Stomach (tissue), 19 donors: ENCODE measurements at places on chromosomes 7 and 10. TPM values are rescaled to one million over a fixed set of nuclear protein-coding genes. Genes with fewer than 3 reads are reported as not detected.
A peak's percentile ranks its signal among the peaks of the same experiment; 100 is the strongest.

GRCh38 chr7:155590215-155591018 lies 44.1 kb upstream of the CNPY1 start:
- no peaks in the 10 kb centered on the region for H3K27me3 ChIP-seq
- H3K36me3 ChIP-seq, result no peaks in the 10 kb centered on the region
- peak; percentile 71 for DNase-seq
- H3K27ac ChIP-seq, result peak overlapping the region; percentile 67
- H3K4me3 ChIP-seq, result no peak overlapping the region
- H3K4me1 ChIP-seq, result peaks cover 5% of the 10 kb centered on the region

DNA sequence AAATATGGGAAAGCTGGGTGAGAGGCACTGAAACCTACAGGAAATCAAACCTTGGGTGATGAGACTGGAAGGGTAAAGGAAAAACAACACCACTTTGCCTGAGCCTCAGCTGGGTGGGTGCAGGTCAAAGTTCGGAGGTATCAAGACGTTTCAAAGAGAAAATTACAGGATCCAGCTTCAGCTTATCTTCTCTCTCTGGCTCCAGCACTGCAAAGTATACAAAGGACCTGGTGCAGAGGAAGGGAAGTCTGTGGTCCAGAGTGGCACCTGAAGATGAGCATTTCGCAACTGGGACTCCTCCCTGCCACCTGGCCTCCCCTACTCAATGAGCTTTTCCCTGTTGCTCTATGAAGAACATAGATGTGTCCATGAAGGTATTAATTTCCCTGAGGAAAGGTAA lies 6.4 kb upstream of the FXYD4 start:
- H3K36me3 ChIP-seq, result no peaks in the 10 kb centered on the region
- H3K27me3 ChIP-seq, result no peaks in the 10 kb centered on the region
- peaks cover 15% of the 10 kb centered on the region for H3K4me1 ChIP-seq
- no peak overlapping the region for H3K27ac ChIP-seq

DNA sequence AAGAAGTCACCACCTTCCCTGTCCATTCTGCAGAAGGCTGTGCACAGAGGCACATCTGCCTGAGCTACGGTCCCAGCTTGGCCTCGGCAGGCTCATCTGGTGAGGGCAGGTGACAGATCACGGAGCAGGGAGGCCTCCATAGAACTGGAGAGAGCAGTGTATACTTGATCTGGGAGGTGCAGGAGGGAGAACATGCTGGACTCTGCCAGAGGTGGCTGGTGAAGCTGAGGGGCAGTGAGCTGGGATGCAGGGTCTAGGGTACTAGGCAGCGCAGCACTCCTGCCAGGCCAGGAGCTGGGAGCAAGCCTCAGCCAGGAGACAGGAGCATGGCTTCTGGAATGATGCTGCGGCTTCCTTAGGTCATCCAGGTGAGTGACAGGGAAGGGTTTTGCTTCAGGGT lies 553.0 kb downstream of the TCERG1L start:
- no peak overlapping the region for H3K4me3 ChIP-seq
- no peak overlapping the region for H3K27ac ChIP-seq
- no peaks in the 10 kb centered on the region for H3K4me1 ChIP-seq
- H3K36me3 ChIP-seq, result no peaks in the 10 kb centered on the region

DNA sequence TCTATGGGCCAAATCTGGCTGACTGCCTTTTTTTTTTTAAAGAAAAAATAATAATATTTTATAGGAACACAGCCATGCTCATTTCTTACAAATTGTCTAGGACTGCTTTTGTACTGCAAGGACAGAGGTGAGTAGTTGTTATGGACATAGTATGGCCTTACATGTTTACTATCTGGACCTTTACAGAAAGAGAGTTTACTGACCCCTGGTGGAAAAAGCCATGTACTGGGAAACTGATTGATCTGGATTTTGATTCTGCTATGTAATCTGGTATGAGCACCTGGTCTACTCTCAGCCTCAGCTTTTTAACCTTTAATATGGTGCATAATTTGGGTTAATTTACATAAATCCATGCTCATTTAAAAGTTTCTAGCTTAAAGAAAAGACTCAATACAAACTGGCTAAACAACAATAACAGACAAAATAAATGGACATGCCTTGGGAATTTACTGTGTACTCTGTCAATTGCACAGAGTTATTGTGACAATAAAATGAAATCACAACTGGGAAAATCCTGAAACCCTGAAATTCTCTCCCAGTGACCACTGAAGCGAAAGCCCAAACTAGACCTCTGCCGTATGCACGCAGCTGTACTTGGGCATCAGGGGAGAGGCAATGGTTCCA lies 260.7 kb downstream of the BMPER start:
- no peak for DNase-seq
- peaks cover 6% of the 10 kb centered on the region for H3K4me1 ChIP-seq
- H3K4me3 ChIP-seq, result no peak overlapping the region
- no peak overlapping the region for H3K27ac ChIP-seq
- H3K27me3 ChIP-seq, result no peaks in the 10 kb centered on the region
- no peaks in the 10 kb centered on the region for H3K36me3 ChIP-seq

DNA sequence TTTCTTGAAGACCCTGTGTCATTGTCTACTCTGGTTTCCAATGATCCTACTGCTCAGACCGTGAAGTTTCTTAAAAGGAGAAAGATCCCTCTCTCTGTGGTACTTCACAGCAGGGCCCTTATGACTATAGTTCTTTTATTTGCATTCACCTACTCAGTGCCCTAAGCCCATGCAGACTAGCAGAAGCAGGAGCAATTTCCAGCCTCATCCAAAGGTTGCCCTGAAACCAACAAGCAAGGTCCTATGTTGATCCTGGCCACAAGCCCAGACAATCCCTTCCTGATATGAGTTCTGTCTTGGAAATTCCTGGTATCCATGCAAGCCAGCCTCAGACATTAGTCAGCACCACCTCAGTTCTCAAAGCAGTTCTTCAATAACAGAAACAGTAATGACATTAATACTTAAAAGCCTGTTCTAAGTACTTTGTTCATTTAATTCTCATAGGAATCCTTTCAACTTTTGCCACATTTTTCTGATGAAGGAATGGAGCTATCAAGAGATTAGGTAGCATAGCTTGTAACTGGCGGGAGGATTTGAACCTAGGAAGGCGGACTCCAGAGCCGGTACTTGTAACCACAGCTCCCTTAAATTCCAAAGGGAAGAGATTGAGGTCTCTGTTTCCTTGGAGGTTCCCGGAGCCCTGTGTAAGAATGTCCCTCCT lies 58.1 kb upstream of the ST8SIA6 start:
- H3K27me3 ChIP-seq, result no peaks in the 10 kb centered on the region
- no peaks in the 10 kb centered on the region for H3K4me1 ChIP-seq
- H3K36me3 ChIP-seq, result no peaks in the 10 kb centered on the region
- peak; percentile 41 for DNase-seq
- no peak overlapping the region for H3K4me3 ChIP-seq

DNA sequence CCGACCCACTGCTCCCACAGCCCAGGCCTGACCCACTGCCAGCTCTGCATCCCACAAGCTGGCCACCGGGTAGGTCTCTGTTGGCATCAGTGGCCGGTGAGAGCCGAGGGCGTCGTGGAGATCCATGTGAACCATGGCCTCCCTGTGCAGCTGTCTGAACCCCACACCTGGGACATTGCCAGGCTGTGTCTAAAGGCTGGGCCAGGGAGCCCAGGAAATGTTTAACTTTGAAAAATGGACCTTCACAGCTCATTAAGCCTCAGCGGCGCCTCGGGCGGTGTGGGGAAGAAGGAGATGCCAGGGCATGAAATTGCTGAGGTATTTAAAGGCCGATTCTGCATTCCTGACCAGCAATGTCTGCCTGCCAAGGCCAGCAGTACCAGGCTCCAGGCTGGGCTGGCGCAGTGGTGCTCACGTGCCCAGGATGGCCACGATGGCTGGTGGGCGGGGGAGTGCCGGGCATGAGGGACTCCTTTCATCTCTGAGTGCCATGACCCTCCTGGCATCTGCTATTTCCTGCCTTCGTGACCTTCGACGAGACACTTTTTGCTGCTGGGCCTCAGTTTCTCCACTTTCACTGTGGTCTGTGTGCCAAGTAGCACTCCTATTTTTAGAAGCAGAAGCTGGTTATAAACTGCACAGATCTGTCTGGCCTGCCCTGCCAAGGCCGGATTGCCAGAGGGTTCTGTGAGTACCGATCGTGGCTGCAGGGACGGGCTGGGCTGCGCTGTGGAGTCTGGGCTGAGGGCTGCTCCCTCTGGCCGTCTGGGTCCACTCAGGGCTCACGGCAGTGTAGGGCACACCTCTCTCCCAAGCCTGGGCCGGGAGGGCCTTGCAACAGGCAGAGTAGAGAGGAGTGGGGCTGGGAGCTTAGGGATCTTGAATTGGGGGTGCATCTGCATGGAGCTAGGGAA lies 21.8 kb downstream of the ELFN1 start:
- peak; percentile 23 for DNase-seq
- H3K4me3 ChIP-seq, result no peak overlapping the region
- no peaks in the 10 kb centered on the region for H3K36me3 ChIP-seq
- H3K27me3 ChIP-seq, result peaks cover 8% of the 10 kb centered on the region

- DNase-seq, result peak; percentile 54
- peaks cover 19% of the 10 kb centered on the region for H3K27me3 ChIP-seq
- H3K4me3 ChIP-seq, result no peak overlapping the region
- no peak overlapping the region for H3K27ac ChIP-seq
- no peaks in the 10 kb centered on the region for H3K4me1 ChIP-seq
These were observed 113.8 kb upstream of the PPP2R2D start for GRCh38 chr10:131786756-131787605.

DNA sequence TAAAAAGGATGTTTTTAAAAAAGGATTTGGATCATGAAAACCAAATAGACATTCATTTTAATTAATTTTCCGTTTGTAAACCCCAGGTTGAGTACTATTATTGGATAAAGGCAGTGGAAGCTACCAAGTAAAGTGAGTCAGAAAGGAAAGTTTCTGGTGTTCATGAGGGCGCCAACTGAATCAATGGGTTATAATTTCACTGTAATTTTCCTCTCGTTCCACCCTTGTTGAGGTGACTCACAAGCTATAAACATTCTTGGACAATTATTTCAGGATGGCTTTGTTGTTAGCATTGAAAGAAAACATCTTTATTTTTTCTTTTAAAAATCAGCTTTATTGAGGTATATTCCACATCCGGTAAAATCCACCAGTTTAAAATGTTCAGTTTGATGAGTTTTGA lies 5.1 kb upstream of the FAM133B start:
- H3K4me3 ChIP-seq, result no peak overlapping the region
- DNase-seq, result no peak
- peaks cover 7% of the 10 kb centered on the region for H3K4me1 ChIP-seq
- no peaks in the 10 kb centered on the region for H3K27me3 ChIP-seq
- no peaks in the 10 kb centered on the region for H3K36me3 ChIP-seq

GRCh38 chr10:73653701-73654100 lies 2.1 kb downstream of the SYNPO2L start:
- no peak for DNase-seq
- no peaks in the 10 kb centered on the region for H3K27me3 ChIP-seq
- H3K27ac ChIP-seq, result no peak overlapping the region
- no peaks in the 10 kb centered on the region for H3K36me3 ChIP-seq
- peaks cover 18% of the 10 kb centered on the region for H3K4me1 ChIP-seq

SORCS3 gene
- total RNA-seq, result not detected

EPO gene
- total RNA-seq, result not detected

LANCL2 gene
- total RNA-seq, result 13.2 TPM

GRCh38 chr7:23234569-23235296 lies 11.8 kb upstream of the GPNMB start:
- no peak overlapping the region for H3K27ac ChIP-seq
- no peaks in the 10 kb centered on the region for H3K27me3 ChIP-seq
- DNase-seq, result no peak
- H3K36me3 ChIP-seq, result no peaks in the 10 kb centered on the region

SLC13A1 gene
- total RNA-seq, result not detected

SUN3 gene
- total RNA-seq, result not detected

DNA sequence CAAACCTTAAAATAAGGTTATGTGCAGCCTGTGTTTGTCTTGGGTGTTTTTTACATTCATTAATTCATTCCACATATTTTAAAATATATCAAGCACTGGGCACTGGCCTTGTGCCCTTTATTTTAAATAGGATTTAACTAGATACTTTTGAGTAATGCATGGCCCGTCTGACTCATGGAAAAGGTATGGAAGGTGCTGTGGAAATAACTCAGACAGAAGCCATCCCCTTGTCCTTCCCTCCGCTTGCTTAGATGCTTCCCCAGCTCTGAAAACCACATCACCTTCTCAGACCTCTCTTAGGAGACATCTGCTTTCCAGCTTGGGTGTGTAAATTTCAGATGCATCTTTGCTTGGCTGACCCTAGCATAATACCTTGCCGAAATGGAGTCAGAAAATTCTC lies 30.5 kb downstream of the SLC18A2 start:
- no peak overlapping the region for H3K27ac ChIP-seq
- no peaks in the 10 kb centered on the region for H3K36me3 ChIP-seq
- H3K27me3 ChIP-seq, result no peaks in the 10 kb centered on the region
- DNase-seq, result no peak

CCDC136 gene
- total RNA-seq, result 27.2 TPM

DNA sequence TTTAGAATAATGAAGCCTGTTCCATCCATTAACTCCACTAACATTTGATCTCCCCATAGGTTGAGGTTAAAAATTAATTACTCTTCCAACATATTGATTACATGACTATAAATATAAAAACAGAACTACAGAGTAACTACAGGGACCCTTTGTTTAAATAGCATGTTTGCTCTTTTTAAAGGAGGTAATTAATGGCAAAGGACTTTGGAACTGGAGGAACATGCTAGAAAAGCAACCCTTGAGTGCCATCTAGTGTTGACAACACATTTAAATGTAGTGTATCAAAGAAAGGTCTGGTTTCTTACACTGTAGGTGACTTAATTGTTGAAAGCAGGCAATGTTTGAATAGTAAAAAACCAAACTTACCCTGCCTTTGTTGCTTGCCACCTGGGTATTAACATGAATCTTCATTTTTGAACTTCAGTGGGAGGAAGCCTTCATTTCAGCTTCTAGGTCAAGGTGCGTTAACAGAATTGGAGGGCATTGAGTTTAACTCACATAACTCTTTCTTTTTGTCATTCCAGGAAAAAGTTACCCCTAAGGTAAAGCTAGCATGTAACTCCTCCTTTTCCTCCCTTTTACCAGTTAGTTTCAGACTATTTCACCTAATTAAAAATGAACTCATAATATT lies 52.6 kb upstream of the CAPZA2 start:
- no peak overlapping the region for H3K4me3 ChIP-seq
- no peak overlapping the region for H3K27ac ChIP-seq
- peaks cover 45% of the 10 kb centered on the region for H3K4me1 ChIP-seq
- H3K36me3 ChIP-seq, result no peaks in the 10 kb centered on the region
- H3K27me3 ChIP-seq, result no peaks in the 10 kb centered on the region
- peak; percentile 93 for DNase-seq

- H3K4me1 ChIP-seq, result no peaks in the 10 kb centered on the region
- DNase-seq, result no peak
- no peaks in the 10 kb centered on the region for H3K27me3 ChIP-seq
- peak overlapping the region; percentile 49 for H3K27ac ChIP-seq
- H3K36me3 ChIP-seq, result no peaks in the 10 kb centered on the region
These were observed 139.0 kb downstream of the MGMT start for GRCh38 chr10:129605986-129606518.
